ENCODE measurements at places on chromosomes 7 and 10. TPM values are rescaled to one million over a fixed set of nuclear protein-coding genes. Genes with fewer than 3 reads are reported as not detected.

Gene TFEC
- total RNA-seq = 0.14 TPM

Gene CACNB2
- not detected for total RNA-seq

Gene FGL2
- total RNA-seq = 0.38 TPM

Gene SLC37A3
- 54.0 TPM for total RNA-seq

Gene ARID5B
- 74.4 TPM for total RNA-seq

Gene ADAM22
- 2.5 TPM for total RNA-seq

Gene TDRD1
- 0.09 TPM for total RNA-seq

Gene CDH23
- 1.1 TPM for total RNA-seq
